ENCODE measurements at places on chromosomes 11 and 22.

DNA sequence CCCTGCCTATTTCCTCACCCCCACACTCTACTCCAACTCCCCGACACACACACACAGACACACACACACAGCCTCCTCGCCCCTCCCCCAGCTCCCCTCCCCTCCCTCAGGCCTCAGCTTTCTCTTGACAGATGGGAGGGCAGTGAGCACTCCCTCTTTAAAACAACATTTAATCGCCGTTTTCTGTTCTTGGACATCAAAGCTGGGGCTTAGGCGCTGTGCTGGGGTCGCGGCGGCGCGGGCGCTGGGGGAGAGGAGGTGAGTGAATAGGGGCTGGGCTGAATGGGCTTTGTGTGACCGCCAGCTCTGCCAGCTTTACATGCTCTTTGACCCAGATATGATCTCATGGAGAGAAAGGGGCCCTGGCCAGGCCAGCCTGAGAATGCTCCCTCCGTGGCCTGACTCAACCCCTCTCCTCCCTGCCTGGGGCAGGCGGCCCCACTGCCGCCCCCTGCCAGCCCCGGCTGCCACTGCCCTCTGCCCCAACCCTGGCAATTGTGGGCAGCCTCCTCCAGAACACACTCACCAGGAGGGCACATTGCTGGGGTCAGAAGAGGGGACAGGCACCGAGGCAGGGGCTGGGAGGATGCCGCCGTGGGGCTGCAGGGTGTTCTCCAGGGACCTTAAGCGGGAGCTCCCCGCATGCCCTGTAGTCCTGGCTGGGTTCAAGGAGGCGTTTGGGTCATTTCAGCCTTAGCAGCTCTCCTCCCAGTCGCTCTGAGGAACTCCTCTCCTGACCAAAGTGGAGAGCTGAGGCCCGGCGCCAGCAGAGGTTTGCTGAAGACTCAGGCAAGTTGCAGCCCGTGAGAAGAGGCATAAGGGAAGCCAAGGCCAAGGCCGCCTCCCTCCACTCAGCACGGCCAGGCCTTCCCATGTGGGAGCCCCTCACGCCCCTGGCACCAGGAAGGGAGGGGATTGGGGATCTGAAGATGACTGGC lies 38.3 kb upstream of the NNMT start:
- peak; percentile 69 for DNase-seq

DNA sequence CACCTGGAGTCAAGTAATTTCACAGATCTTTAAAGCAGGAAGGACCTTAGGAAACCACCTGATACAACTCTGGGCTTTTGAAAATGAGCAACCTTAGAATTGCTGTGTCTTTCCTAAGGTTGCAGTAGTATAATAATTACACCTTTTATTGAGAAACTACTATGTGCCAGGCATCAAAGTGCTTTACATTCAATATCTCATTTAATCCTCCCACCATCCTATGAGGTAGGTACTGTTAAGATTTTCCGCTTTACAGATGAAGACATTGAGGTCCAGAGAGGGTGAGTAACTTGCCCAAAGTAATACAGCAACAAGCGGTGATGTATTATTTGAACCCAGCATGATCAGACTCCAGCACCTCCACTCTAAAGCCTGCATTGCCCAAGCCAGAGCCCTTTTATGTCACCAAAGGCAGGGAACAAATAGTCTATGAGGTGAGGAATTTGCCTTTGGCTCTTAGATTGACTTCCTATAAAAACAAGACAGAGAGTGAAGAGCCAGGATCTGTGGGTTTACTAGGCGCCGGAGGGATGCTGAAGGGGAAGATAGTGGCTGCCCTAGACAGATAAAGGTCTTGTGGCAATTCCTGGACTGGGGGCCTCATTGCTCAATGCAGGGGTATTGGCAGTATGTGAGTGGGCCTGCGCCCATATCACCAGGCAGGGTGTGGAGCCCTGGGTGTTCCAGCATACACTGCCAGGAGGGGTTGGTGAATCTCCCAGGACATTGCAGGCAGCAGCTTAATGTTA lies 157.1 kb downstream of the FBXO7 start:
- peak; percentile 70 for DNase-seq

DNA sequence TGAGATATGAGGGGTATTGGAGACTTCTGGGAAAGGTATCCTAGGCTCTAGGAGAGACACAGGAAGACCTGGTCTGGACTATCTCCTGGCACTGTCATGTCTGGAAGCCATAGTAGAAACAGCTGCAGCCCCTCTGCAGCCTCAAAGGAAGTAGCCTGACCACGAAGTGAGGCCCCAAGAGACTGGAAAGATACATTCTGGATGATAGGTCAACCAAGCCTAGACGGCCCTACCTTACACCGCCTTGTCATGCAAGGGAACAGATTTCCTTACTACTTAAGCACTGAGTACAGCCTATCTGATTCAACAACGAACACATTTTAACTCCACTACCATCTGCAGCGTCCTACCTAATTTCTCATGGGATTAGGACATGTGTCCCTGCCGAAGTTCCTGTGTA lies 31.1 kb downstream of the UQCR10 start:
- peak; percentile 80 for DNase-seq

DNA sequence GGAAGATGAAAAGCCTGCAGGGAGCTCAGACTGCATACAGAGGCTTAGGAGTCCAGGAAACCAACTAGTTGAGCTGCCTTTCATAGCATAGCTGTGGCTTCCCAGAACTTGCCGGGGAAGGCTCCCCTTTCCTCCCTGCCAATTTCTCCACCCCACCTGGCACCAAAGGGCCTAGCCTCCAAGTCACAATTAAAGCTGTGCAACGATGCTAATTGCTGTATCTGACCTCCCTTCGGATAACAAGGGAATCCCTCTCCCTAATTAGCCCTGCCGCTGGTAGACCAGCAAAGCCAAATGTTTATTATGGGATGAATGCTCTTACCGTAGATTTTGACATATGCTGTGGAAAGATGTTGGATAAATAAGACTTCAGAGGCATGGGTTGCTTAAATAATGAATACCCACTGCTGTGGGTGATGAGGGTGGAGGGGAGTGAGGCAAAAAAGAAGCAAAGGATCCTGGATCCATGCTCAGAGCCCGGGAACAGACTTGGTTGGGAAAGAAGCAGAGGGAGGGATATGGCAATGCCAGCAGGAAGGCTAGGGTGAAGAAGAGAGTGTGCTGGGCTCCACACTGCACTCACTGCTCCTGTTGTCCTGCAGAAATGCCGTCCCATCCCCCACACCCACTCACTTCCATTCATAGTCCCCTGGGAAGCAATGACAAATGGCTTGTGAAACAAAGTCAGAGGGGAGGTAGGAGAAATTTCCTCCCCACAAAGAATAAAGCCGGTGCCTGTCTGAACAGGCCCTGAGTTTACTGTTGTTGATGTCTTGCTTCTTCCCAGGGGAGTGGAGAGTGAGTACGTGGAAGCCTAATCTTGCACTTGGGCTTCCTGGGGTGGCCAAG lies 608.1 kb upstream of the CADM1 start:
- DNase-seq: no peak

DNA sequence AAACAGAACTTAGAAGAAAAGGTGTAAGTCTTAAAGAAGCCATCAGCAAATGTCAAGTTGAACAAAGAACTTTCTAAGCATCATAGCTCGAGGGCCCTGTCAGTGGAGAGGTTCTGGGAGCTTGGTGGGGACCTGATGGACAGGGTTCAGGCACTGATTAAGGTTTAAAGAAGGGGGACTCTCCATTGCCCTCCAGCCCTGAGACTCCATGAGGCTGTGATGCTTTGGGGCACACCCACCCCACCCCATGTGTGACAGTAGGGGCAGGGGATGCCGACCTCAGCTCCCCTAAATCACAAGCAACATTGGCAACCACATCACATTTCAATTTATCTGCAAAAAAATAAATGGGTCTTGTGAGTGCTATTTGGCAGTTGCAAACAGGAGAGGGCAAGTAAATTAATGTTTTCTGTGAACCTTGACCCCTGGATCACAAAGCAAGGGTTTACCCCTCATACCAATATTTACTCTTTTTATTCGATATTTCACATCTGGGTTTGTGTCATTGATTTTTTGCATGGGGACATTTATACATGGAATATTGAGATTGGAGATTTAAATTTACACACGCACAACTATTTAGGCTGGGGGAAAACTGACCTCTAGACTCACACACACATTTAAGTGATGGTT lies 37.1 kb upstream of the ANO1 start:
- DNase-seq: no peak

DNA sequence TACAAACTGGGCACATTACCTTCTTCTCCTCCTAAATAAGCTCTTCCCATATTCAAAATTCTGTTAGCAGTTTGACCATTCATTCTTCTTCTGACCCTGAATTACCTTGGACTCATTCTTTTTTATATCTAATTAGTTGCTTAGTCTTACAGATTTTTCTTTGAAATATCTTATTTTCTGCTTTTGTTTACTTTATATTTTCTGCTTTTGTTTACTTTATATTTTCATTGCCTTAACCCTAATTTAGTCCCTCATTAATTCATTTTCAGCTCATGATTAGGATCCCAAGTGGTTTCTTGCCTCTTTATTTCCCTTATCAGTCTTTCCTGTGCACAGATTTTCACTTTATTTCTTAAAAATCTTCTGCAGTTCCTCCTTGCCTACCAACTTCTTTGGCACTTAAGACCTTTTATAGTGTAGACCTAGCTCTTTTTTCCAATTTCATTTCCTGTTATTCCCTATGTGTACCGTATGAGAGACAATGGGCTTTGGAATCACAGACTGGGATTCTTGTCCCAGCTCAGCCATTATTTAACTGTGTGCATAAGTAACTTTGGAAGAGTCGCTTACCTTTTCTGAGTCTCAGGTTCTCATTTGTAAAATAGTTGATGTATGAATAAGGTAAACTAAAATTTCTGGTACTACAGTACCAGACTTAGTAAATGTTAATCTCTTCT lies 39.2 kb downstream of the SIK2 start:
- DNase-seq: no peak

GRCh38 chr11:7600205-7600775 lies 73.0 kb downstream of the CYB5R2 start:
- peak; percentile 75 for DNase-seq

GRCh38 chr11:17653611-17654010 lies 65.8 kb upstream of the MYOD1 start:
- DNase-seq: no peak

DNA sequence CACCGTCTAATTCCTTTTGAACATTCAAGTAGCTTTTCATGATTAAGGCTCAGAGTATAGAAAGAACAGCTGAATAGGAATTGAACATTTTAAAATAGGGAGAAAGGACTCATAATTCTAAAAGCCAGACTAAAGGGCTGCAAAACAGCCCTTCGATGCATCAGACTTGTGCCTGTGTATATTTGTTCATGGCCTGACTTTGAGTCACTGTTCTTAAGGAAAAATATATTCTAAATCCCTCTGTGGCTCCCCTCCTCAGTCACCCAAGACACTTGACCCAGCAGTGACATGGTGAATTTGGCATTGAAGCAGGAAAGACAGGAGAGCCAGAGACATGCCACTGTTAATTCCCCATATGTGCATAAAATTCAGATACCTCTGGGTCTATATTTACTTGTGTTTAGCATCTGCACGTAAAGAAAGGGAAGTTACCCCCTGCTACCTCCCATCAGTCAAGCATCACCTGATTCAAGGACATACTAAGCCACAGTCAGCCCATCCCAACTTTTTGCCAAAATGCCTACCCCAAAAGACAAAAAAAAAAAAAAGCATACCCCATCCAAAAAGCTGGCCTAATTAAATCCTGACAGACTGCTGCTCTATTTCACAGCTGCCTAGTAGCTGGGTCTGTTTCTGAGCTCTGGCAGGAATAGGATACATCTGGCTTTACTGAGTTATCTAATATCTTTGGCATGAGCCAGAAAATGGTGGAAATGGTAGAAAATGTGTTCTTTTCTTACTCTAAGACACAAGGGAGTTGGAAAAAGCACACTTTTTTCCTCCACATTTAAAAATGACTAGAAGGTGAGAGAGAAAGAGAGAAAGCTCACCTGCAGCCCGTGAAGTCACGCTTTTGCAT lies 93.5 kb downstream of the COMMD9 start:
- DNase-seq: no peak

- peak; percentile 74 for DNase-seq
Measured at GRCh38 chr11:63917692-63918506, 935 bp upstream of the RCOR2 start.

GRCh38 chr11:82787981-82788380 lies 54.3 kb upstream of the FAM181B start:
- peak; percentile 23 for DNase-seq

DNA sequence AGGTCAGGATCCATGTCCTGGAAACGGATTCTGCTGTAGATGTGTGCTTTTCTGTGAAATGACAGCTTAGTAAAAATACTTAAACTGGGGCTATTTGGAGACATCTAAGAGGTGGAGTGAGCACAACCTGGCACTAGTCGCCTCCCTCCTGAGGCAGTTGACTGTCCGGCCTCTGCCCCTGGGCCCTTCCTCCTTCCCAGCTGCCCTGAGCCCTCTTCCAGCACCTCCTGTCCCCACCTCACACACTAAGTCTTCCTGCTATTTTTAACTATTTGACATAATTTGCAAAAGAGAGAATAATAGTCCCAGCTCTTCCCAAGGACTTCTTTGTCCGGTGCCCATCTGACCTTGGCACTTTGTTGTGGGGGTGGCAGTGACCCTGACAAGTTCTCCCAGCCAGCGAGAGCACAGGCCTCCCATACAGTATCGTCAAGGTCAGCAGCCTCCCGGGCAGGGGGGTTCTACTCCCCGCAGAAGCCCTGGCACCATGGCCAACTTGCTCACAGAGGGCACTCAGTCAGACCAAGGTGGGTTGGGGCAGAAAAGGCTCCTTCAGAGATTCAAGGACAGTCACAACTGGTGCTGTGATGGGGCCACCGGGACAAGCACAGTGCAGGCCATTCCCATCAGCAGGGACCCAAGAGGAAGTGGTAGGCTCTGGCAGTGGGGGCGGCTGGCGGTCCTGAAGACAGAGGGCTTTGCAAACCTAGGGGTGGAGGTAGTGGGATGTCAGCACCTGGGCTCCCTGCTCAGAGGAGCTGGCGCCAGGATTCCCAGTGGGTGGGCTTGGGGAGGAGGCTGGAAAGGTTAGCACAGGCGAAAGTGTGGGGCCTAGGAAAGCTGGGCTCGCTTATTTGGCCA lies 5.5 kb upstream of the NEAT1 start:
- peak; percentile 64 for DNase-seq

- DNase-seq: no peak
Measured at GRCh38 chr11:36146437-36146836, 142.8 kb downstream of the COMMD9 start.

DNA sequence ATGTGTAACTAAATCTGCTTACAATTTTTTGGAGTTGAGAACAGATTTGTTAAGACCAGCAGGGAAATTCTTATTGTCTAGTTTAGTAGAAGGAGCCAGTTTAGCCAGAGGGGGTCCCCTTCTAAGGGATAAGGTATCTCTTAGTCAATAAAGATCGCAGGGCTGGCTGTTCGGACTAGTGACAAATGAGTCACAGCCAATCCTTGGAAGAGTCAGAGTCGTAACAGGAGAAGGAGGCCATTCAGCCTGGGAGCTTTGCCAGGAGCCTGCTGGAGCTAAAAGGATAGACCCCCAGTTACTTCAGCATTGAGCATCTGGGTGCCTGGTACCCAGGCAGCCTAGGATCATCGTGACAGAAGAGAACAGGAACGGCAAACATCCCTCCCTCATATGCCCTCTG lies 191.6 kb upstream of the ARHGAP20 start:
- DNase-seq: no peak

Data from hematopoietic multipotent progenitor cell treated with erythropoietin and hydrocortisone succinate and interleukin-3 and kit ligand, for 4 days (in vitro differentiated cells).